Amniotic stem cell (primary cell): ENCODE measurements at places on chromosomes 7 and 10.

- DNase-seq: no peak
Measured at GRCh38 chr10:36603688-36604087, 521.7 kb upstream of the ANKRD30A start.

DNA sequence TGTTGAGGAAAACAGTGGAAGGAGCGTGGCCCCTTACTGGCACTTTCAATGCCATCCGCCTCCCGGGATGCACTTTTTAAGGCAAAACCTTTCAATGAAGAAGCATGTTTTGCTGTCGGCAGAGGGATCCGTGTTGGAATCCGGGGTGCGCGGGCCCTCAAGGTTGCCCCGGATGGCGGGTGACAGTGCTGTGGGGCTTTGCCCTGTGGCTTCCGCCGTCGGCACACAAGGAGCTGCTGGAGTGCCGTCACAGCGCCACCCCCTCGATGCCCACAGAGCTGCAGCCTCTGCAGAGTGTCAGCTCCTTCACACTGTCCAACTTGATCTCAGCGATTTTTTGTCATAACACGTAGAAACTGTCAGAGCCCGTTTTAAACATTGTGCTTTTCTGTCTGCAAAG, 59.0 kb downstream of the NKX6-2 start:
- DNase-seq: no peak

GRCh38 chr7:122166740-122167139, 22.7 kb upstream of the AASS start:
- DNase-seq: no peak

GRCh38 chr10:116030576-116030975, 242.4 kb downstream of the GFRA1 start:
- DNase-seq: no peak

DNA sequence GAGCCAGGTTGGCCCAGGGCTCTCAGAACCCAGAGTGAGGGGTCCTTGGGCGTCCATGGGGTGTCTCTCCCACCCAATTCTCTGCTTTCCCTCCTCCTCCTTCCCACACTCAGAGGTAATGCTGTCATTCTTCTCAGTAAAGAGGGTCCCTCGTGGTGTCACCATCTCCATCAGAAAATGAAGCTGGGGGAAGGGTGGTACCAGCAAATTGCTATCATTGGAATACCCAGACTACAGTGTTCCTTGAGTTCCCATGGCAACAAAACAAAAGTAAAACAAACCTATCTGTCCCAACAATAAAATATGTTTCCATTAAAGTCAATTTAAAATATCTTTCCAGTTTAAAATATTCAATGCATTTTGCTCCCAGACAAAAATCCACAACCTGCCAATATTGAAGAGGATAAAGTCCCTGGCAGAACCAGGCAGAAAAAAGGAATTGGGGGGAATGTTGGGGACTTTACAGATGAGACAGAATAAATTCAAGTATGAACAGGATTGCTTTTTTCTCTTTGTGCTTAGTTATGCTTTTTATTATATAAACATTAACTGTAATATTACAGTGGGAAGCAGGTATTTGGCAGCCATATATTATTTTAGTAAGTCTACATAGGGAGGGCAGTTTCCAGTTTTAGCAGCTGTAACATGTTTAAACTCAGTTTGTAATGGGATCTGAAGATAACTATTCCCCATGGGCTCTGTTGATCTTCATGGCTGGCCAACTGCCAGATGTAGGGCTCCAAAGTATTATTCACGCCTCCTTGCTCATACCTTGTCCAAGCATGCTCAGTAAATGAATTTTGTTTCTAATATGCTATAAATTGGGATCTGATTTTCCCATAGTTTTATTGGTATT, 182.1 kb downstream of the ARID5B start:
- no peak for DNase-seq

DNA sequence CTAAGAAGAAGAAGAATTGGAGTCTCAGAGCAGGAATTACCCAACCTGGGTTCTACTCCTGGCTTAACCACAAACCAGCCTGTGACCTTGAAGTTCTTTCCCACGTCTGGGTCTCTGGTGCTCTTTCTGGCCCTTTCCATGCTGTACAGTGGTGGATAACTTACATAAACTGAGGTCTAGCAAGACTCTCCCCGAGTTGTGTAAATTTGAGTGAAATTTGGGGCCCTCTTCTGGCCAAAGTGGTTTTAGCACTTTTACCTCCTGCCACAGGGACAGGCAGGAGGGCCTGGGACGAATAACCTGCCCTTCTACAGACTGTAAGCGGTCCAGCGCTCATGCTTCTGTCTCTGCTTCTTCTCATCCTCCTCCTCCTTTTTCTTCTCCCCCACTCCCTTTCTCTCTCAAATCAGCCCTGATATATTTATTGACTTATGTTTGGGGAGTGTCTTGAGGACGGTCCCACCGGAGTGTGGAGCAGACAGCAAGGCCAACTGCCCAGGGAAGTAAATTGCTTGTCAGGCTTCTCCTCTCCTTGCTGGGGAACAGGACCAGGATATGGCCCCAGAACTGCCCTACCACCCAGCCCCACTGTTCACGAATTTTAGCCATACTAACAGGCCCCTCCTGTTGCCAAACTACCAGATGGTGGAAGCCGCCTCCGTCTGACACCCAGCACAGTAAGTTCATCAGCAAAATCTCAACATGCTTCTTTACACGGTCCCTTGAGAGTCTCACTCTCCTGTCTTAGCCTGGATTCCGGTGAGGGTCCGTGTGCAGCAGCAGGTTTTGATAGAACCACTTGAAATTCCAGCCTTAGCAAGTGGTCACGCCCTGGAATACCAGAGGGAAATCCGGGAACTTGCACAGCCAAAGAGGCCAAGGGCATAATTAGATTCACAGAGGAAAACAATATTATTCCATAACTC, 4.0 kb upstream of the SH3PXD2A start:
- DNase-seq: no peak

- DNase-seq: peak; percentile 9
Measured at GRCh38 chr10:90087197-90088023, 386.0 kb downstream of the KIF20B start.
